ENCODE measurements at places on chromosomes 11 and 22.

DNA sequence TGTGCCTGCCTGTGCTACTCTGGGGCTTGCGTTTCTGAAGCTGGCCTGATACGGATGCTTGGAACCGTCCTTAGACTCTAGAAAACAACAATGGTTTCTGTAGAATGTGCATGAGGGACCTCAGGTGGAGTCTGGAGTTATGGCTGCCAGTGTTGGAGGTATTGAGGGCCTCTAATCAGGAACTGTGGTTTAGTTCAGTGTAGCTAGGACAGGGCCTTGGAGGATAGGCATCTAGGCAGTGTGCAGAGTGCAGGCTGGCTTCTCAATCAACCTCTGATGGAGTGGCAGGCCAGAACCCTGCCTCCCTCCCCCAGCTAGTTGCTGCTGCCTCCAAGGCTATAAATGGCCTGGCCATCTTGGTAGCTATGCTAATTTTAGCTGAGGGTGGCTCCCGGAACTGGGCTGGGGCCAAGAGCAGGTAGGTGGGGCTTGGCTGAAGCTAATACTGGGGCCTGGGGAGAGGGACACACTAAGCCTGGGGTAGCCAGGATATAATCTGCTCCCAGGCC, 4.0 kb downstream of the STIM1 start:
- no peak for DNase-seq

DNA sequence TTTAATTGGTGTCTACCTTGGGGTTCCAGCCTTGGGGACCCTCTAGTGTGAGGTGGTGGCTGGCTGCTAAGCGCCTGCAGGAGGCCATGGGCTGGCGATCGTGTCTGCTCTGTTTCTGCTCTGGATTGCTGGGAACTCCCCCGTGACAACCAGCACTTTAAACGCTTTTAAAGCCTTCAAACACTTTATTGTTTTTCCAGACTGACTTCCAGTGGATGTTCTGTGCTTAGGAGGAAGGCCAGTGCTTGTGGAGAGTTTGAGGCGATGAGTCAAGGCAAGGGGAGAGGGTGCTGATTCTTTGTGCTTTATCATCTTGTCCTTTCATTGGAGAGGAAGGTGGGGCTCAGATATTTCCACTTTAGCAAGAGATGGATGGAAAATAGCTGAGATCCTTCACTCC, 81.6 kb downstream of the FLI1 start:
- DNase-seq: no peak

- DNase-seq: no peak
These were observed 7.6 kb upstream of the MCM5 start for GRCh38 chr22:35392357-35392756.

DNA sequence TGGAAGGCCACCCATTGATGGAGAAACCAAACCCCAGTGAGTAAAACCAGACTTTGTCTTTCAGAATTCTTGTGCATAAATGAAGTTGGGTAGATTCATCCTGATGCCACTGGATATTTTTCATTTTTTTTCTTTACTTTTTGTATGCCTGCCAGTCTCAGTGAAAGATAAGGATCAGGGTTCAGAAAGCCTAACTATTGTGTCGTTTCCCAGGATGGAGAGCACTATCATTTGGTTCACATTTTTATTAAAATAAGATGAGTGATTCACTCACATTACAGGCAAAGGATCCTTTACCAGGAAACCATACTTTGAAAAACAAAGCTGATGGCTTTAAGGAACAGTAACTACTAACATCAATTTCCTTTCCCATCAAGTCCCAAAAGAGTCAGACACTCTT, 52.0 kb downstream of the ARFGAP2 start:
- DNase-seq: no peak

DNA sequence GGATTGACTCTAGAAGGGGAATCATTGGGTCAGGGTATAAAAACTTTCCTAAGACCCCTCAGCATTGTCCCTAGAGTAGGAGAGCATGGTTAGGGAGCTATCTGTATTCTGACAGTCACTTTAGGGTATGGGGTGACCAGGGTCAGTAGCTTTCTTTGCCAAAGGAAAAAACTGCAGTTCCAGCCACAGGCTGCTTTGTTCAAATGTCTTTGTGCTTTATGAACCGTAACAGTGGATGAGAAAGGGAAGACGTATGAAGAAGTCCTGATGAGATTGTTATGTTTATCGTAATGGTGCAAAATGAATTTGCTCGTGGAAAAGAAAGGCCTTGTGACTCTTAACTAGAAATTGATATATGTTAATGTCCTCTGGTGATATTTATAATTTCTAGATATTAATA, 30.0 kb downstream of the CYB5R2 start:
- no peak for DNase-seq

DNA sequence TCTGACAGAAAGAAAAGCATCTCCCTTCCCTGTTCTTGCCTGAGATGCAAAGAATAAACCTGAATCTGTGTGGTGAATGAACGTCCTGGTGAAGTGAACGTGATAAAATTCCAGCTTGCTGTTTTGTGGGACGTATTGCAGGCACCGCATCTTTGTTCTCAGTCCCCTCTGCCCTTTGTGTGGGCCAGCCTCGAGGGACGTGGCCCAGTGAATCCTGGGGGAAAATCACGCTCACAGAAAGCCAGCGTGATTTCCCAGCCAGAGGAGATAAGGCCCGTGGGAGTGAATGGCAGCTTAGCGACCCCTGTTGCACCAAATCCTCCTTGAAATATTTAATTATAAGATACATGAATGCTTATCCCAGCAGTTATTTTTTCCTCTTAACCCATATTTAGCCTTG, 129.1 kb downstream of the COMMD9 start:
- no peak for DNase-seq

DNA sequence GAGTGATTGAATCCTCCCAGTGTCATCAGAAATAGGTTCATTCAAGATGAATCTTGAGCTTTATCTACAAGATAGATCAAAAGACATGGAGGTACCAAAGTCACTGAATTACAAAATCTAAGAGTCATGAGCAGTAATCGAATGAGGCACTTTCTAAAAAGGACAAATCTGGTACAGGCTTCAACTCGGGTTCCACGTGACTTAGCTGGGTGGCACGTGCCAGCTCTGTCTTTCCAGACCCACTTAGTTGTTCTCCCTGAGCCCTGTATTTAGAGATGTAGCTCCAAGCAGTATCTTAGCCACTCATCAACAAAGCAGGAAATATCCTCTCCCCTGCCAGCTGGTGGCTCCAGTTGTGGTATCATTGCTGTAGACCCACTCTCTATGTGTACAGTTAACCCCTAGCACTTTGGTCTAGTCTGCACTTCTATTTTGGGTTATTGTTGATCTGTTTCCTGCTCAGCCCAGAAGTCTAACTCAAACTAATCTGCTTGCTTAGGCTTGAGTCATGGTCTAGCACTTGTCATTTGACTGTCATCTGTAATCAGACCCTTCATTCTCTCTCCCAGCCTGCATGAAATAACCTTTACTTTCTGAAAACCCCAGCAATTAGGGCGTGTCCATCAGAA, 528.7 kb downstream of the ETS1 start:
- no peak for DNase-seq

DNA sequence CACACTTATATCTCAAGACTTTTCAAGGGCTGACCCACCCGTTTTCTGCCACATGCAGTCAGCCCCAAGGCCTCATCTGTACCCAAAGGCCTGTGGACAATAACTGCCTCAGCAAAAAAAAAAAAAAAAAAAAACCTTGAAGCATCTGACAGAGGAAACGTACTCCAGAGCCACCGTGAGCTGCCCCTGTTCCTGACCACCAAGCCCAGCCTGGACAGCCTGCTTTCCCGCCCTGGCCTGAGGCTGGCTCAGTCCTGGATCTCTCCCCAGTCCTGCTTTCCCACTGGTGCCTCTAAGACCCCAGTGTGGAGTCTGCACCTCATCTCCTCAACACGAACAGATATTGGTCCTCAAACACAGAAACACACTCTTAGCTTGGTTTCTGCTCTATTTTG, 66.5 kb downstream of the SLC35F2 start:
- no peak for DNase-seq

DNA sequence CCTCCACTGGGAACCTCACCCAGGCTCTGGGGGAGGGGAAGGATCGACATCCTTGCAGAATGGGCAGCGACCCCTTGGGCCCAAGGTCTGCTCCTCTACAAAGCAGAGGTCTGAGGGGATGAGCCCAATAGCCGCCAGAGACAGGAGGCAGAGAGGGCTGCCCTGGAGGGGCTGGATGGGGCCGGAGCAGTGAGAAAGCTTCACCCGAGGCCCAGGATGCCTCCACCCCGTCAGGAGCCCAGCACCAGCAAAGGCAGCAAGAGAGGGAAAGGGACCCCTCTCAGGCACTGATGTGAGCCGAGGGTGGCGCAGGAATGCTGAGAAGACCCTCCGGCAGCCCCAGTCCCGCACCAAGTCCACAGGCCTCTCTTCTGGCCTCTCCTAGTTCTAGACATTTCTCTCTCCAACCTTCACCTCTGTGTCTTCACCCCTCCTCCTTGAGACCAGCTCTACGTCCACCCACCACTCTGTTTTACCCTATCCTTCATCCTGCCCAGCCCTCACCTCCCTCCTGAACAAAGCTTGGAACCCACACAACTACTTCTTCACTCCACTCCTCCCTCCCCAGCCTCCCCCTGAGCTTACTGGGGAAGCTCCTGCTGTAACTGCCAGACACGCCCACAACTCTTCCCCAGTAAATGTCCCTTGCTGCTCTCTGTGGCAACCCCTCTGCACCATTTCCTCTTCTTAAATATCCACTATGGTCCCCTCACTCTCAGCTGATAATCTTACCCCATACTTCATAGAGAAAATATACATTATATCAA, 131.9 kb downstream of the MPPED1 start:
- DNase-seq: no peak

- DNase-seq: no peak
These were observed 4.3 kb upstream of the BUD13 start for GRCh38 chr11:116777056-116777455.

DNA sequence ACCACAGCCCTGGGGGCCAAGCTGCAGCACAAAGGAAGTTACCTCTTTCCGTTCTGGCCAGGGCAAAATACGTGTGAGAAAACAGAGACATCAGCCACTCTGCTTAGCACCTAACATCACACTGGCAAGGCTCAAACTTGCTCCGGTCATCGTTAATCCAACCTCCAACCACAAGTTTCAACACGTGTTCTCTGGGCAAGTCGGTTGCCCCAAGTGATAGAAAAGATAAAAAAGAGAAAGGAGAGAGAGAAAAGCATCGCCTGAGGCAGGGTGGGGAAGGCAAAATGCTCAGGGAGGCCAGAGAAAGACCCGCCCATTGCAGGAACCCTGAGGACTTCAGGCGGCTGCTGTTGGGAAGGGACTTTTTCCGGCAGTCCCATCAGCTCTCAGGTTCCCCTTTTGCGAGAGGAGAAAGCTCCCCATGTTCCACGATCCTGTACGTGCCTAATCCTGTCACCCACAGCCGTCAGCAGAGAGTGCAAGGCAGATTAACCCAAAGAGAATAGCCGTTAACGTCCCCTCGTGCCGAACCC, 18.5 kb upstream of the B4GALNT4 start:
- no peak for DNase-seq

GRCh38 chr11:116742104-116742503, 30.7 kb downstream of the BUD13 start:
- peak; percentile 9 for DNase-seq

DNA sequence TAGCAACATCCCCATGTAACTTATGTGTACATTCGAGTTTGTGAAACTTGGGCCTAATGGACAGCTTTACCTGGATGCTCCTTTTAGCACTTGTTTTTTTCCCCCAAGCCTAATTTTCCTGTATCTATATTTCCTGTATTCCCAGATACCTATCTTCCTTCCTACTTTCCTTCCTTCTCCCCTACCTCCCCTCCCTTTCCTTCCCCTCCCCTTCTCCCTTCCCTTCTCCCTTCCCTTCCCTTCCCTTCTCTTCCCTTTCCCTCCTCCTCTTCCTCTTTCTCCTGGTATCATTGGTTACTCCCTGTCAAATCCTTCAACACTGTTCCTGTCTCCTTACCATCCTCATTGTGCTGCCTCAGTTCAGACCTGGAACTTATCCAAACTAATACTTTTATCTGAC, 111.8 kb downstream of the HIPK3 start:
- no peak for DNase-seq

GRCh38 chr11:116651737-116652237, 121.0 kb downstream of the BUD13 start:
- DNase-seq: no peak

DNA sequence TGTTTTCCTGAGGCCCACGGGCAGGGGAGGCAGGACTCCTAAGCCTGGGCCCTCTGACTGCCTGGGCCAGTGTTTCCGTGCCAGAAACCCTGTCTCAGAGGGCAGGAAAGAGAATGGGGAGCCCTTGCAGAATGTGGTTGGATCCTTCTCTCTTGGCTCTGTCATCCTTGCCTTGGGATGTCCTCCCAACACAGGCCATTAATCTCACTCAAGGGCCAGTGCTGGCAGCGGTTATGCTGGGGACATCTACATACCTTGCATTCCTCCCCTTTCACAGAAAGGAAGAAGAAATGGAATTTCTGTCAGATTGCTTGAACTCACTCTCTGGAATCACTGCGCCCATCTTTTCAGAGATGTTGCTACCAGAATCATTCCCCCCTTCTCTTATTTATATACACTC, 296.9 kb downstream of the KIRREL3 start:
- no peak for DNase-seq

GRCh38 chr22:49163258-49163959, 664.3 kb downstream of the BRD1 start:
- no peak for DNase-seq

DNA sequence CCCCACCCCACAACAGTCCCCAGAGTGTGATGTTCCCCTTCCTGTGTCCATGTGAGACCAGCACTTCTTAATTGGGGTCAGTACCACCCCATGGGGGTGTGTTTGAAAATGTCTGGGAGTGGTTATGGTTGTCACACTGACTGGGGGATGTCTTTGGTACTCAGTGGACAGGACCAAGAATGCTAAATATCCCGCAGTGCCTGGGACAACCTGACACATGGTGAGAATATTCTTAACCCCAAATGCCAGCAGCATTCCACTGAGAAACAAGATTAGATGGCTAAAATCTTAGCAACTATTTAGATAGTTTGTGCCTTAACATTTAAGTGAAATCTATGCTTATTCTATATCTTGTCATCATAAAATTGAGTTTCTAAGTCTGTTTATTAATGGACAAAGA, 177.5 kb upstream of the ZBED5 start:
- no peak for DNase-seq

DNA sequence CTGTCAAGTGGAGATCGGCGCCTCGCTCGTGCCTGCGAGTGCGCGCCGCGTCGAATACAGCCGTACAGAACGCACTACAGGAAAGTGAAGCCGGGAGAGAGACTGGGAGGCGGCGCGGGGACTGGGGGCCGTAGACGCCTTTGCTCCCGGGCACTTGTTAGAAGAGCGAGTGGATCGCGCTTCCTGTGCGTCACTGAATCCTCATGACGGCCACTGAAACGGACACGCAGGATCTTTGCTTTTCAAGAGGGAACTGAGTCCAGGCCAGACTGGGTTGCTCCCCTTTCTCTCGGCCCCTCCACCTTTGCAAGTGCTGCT, 314 bp downstream of the RIC8A start:
- DNase-seq: no peak
